ENCODE measurements at places on chromosomes 4 and X.

DNA sequence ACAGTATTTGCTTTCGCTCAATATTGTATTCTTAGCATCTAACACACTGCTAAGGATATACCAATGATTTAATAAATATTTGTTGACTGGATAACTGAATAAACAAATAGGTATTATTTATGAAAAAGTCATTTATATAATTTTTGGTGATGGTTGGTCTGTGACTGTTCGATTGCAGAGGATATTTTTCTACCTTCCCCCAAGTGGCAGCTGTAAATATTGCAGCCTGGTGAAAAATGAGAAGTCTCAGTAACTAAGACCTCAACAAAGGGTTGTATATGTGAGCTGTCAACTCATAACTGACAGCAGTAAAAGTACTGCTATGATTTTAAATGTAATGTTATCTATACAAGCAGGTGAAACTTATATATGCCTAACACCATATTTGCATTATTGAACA lies 36.0 kb downstream of the HTR2C start:
- no peak for DNase-seq

DNA sequence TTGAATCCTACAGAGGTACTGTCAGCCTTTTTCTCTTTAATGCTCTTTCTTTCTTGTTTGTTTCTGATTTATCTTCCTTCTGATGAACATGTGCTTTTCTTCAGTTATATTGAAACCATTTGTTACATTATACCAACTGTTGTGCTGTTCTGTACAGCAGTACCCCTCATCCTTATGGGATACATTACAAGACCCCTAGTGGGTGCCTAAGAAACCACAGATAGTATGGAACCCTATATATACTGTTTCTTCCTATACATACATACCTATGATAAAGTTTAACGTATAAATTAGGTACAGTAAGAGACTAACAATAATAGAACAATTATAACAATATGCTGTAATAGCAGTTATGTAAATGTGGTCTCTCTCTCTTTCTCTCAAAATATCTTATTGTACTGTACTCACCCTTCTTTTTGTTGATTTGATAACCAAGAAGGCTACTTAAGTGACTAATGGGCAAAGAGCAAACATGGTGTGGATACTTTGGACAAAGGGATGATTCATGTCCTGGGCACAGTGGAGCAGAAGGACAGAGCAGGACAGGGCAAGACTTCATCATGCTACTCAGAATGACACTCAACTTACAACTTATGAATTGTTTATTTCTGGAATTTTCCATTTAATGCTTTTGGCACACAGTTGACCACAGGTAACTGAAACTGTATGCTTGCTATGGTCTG lies 10.7 kb upstream of the YIPF7 start:
- no peak for DNase-seq

DNA sequence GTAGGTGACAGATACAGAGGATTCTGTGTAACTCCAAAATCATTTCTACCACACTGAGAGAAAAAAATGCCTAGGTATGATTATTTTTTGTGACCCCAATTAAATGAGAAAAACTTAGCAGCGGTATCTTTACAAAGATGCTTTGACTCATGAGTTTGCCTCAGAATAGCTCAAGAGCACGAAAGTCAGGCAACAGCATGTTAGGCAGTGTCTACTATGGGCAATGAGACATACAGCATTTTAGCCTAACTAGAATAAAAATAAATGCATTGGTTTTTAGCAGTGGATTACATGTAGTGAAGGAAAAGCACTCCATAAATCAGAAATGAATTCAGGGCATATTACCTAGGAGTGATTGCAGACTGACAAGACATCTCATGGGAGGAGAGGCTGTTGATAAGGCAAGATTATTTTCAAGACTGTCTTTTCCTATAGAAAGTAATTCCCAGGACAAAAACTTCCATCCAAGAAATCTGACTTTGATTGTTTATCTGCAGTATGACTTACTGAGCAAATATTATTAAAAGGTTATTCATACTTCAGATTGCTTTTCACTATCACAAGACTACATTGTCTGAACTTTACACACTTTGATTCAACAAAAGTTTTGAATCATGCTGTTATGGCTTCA lies 3.6 kb downstream of the ANXA10 start:
- no peak for DNase-seq

DNA sequence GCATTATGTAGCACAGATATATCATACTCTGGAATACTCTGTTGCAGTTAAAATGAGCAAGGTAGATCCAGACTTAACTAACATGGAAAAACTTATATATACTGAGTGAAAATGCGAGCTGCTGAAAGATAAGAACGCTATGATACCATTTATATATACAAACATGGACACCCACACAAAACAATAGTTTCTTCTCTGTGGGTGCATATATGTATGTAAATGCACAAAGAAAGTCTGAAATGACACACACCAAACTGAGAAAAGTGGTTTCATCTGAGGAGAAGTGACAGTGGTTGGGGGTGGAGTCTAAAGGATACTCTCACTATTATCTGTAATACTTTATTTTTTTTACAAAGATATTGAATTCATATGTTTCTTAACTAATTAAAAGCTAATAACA lies 12.2 kb upstream of the FGF2 start:
- DNase-seq: no peak

- DNase-seq: no peak
These were observed 728.5 kb upstream of the NDST4 start for GRCh38 chr4:115841871-115842270.

DNA sequence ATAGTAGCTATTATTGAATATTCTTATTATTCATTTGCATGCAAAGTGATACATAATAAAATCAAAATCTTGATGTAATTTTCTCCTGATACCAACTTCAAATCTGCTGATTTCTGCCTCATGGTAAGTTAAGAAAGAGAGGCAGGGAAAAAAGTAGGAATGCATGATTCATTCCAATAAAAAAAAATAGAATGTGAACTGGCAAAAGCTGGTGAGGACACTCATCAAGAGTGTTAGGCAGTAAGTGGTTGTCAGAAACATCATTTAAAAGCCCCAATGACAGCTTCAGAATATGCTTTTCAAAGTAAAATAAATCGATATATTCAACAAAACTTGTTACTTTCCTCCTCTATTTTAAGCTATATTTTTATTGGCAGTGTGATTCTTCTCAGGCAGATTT lies 979.1 kb downstream of the TECRL start:
- DNase-seq: no peak

DNA sequence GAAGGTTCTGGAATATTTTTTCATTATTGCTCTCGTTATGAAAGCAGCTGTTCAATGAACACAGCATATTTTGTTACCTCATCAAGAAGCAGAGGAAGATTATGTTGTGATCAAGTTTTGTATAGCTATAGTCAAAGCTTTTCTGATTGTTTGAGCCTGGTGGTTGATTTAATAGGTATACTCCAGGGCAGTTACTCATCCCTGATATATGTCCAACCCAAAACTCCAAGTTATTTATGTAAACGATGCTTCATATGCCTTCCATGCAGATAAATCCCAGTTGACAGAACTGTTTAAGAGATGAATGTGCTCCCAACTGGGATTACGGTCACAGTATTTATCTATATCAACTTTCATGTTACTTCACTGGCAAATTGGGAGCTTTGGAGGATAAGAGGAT lies 19.1 kb downstream of the NAA11 start:
- DNase-seq: no peak

DNA sequence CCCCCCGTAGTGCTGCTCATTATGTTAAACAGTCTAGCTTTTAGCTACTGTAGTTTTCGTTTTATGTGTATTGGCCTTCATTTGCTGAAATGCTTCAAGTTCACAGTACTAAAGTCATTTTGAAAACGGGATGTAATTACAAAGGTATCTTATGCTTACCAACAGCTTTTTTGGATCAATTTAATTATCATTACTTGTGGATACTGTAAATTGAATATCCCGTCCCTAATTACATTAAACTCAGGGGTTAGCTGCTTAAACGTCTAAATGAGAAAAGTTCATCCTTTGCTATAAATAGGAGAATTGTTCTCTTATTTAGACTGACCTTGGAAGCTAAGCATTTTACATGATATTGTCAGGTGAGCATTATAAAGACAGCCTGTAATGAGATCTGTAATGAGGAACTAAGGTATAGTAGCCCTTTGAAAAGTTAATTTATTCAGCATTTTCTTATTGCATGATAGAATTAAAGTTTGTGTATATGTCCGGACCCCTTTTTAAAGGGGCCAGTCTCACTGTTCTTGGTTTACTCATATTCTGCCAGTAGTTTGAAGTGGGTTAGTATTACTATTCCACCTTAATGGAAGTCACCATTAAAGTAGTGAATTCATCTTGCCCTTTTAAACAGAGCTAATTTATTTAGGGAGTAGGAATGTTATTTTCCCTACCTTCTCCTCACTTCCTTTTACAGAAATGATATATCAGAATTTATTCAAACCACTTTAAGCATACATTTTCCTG lies 252.6 kb downstream of the TENM3 start:
- no peak for DNase-seq

DNA sequence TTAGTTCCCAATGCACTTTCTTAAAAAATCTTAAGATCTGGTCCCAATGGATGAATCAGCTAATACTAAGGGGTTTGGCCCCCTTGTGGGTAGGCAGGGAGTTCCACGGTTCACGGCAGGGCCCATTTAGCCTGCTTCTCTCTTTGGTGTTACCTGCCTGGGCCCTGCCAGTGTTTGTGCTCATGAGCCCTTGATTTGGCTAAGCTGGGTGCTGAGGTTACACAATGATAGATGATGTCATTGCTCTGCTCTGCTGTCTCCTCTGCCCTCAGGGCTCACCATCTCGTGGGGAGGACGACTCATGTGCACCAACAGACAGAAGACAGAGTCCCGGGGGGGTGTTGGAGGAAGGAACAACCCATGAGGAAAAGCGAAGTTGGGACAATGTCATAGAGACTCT lies 24.4 kb downstream of the RTL5 start:
- peak; percentile 10 for DNase-seq
